ENCODE measurements at places on chromosomes 11 and 22.
A peak's percentile ranks its signal among the peaks of the same experiment; 100 is the strongest.

GRCh38 chr22:17114173-17114897 lies 6.8 kb downstream of the TMEM121B start:
- DNase-seq = no peak

DNA sequence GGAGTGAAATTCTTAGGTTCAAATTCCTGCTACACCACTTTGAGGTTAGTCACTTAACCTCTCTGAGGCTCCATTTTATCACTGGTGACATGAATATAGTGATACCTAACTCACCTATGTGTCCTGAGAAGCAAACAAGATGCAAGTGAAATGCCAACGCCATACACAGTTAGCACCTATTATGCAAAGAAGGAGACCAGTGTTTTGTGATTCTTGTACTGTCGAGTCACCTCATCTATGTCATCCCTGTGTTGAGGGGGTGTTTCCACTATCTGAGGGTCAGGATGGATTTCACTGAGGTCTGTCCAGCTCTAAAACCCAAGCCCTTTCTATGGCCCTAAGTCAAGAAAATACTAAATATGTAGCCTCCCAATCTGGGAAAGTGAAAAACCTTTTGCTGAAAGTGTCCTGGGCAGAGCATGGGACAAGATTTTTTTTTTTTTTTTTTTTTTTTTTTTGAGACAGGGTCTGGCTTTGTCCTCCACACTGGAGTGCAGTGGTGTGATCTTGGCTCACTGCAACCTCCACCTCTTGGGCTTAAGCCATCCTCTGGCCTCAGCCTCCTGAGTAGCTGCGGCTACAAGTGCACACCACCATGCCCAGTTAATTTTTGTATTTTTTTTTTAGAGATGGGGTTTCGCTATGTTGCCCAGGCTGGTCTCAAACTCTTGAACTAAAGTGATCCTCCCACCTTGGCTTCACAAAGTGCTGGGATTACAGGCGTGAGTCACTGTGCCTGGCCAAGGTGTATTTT lies 5.0 kb upstream of the MCM5 start:
- DNase-seq = no peak

- no peak for DNase-seq
Measured at GRCh38 chr22:49726701-49727101, 101.0 kb downstream of the BRD1 start.

- DNase-seq = no peak
Measured at GRCh38 chr11:114061048-114061680, 1.7 kb downstream of the ZBTB16 start.

- DNase-seq = no peak
Measured at GRCh38 chr11:6576471-6577373, 26.7 kb downstream of the RRP8 start.

GRCh38 chr11:118415062-118415738 lies 13.8 kb downstream of the ATP5MG start:
- no peak for DNase-seq

- no peak for DNase-seq
Measured at GRCh38 chr11:60880643-60881282, 13.4 kb downstream of the ZP1 start.

DNA sequence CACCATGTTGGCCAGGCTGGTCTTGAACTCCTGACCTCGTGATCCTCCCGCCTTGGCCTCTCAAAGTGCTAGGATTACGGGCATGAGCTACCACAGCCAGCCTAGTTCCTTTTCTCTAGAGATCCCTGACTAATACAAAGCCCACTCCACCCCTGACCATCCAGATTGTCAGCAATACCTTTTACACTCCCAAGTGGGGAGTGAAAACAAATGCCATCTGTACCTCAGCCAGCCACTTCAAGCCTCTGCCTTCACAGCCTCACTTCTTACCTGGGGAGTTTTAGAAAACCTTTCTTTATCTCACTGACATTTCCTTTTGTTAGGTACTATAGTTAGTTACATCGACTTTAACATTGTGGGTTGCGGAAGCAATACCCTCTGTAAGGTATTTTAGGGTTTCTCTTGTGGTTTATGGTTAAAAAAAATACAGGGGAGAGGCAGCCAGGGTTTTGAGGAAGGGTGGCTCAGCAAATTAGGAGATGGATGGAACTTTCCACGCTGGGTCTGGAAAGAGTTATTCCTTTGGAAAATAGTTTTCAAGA lies 8.9 kb downstream of the TOM1 start:
- DNase-seq = no peak

DNA sequence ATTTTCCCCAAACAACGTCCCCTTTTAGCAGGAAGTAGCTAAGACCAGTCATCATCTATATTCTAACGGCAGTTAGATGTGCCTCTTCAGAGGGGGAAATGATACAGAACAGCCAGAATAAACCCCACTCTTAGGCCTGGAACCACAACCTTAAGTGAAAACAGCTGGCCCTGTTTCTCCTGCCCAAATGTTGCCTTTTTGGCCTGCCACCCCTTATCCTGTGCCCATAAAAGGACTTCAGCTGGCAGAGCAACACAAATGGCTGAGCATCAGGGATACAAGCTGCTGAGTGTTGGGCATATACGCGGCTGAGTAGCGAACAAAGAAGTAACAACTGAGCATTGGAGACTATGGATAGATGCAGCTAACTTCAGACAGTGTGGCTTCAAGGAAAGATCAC lies 1491.4 kb downstream of the LRRC4C start:
- DNase-seq = no peak

GRCh38 chr11:117961896-117962295 lies 24.3 kb upstream of the IL10RA start:
- no peak for DNase-seq

DNA sequence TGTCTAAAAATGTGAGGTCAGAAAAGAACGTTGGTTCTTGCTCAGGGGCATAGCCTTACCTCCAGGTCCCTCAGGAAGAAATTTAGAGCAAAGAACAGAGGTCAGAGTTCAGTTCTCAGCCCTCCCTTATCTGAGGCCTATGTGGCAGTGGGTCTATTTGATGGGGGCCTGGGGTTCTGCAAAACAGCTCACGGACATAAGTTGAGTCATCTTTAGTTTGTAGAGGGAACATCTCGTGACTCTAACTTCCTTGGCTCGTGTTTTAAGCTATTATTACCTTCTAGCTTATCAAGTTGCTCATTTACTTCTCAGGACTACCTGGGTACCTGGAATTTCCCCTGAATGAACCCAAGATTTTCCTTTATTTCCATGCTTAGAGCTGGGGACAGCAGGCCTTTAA lies 91.3 kb upstream of the AMOTL1 start:
- DNase-seq = no peak

DNA sequence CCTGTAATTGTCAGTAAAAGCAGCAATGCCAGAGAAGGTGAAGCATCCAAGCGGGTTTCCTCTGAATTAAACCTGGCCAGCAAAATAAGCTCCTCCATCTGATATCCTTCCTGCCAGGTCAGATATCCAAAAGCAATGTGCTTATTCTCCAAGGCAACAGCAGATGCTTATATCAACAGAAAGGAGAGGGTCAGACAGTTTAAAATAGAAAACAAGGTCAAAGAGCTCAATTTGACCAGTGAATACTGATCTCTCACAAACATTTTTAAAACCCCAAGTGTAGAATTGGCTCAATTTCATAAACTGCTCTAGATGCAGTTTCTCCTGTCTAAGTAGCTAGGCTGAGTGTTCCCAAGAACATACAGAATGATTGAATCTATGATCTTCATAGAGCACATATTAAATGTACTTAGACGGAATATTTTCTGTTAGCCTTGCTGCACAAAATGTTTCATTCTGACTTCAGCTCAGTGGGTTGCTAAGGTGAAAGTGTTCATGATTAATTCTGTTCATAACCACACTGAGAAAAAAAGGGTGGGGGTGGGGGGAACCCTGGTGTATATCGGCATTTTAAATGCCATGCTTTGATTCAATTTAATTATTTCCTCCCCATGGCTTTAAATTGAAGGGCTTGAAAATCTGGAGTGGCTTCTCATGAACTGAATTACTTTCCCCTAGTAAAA lies 174.2 kb upstream of the ARHGAP20 start:
- no peak for DNase-seq

DNA sequence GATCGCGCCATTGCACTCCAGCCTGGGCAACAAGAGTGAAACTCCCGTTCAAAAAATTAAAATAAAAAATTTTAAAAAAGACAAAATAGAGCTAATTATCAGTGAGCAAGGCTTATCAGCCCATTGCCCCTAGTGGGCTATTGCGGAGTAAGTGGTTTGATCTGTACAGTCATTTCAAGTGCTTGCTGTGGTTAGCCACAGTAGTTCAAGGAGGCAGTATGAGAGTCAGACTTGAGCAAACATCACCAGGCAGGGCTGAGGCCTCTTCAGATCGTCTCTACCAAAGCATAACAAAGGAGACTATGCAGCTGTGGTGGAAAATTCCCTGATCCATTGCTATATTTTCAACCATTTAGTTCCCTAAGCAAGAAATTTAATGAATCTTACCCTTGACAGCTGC lies 4.3 kb upstream of the SBF2 start:
- DNase-seq = no peak

DNA sequence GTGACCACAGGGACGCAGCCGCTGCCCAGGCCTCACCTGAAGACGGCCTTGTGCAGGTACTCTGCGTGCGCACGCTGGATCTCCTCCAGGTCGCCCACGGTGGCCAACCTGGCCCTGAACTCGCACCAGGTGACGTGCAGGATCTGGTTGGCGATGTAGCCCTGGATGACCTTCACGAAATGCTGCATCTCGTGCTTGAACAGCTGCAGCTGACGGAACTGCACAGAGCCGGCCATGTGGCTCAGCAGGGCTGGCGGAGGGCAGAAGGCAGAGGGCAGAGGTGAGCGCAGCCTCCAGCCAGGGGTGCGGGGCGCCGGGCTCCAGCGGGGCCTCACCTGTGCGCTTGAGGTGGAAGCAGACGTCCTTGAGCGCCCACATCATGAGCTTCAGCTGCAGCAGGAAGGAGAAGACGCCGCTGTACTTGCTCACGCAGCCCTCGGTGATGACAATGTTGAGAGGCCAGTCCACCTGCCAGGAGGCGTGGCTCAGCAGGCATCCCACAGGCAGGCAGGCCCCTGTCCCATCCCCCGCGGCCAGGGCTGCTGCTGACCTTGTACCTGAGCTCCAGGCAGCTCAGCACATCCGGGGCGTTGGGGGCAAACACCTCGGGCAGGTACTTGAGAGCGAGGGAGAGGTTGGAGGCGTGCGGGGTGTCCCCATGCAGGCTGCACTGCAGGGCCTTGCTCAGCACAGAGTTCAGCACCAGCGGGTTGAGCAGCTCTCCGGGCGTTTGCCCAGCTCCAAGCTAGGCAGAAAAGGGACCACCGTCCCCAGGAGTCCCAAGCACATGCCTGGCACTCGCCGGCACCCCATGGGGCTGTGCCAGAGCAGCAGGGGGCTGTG lies 17.6 kb downstream of the SELENOO start:
- DNase-seq = no peak

DNA sequence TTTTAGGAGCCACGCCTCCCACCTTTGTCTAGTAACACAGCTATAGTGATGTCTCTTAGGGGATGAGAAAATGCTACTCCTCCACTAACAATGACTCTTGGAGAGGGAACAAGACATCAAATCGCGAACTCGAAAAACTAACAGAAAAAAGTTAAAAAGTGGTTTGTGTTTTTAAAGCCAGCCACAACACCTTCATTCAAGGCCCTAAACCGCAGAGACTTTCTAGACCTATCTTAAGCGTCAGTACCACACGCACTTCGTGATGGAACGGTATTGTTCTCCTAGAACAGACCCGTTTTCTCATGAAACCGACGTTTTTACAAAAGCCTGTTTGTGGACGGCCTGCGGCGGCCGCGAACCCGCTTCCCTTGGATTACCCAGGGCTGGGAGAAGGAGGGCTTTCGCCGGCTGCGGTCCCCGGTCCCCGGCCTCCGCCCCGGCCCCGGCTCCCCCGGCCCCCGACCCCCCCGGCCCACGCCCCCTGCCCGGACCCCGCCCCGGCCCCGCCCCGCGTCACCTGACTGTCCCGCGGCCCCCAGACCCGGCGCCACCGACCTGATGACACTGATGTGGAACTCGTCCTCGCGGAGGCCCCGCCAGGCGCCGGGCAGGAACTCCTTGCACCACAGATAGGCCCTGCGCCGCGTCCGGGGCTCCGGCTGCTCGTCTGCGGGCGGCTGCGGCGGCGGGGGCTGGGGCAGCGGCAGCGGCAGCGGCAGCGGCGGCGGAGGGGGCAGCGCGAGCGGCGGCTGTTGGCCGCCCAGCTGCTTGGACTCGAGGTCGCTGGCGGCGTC lies 718 bp downstream of the CHKA start:
- no peak for DNase-seq

DNA sequence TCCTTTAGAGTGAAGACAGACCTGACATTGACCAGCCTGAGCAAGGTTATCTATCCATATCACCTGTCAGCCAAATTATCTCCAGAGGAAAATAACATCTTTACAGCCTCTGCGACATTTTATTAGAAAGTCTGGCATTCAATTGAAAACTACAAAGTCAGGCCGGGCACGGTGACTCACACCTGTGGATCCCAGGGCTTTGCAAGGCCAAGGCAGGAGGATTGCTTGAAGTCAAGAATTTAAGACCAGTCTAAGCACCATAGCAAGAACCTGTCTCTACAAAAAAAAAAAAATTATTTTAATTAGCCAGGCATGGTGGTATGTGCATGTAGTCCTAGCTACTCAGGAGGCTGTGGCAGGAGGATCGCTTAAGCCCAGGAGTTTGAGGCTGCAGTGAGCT lies 141.6 kb downstream of the RCN1 start:
- no peak for DNase-seq

DNA sequence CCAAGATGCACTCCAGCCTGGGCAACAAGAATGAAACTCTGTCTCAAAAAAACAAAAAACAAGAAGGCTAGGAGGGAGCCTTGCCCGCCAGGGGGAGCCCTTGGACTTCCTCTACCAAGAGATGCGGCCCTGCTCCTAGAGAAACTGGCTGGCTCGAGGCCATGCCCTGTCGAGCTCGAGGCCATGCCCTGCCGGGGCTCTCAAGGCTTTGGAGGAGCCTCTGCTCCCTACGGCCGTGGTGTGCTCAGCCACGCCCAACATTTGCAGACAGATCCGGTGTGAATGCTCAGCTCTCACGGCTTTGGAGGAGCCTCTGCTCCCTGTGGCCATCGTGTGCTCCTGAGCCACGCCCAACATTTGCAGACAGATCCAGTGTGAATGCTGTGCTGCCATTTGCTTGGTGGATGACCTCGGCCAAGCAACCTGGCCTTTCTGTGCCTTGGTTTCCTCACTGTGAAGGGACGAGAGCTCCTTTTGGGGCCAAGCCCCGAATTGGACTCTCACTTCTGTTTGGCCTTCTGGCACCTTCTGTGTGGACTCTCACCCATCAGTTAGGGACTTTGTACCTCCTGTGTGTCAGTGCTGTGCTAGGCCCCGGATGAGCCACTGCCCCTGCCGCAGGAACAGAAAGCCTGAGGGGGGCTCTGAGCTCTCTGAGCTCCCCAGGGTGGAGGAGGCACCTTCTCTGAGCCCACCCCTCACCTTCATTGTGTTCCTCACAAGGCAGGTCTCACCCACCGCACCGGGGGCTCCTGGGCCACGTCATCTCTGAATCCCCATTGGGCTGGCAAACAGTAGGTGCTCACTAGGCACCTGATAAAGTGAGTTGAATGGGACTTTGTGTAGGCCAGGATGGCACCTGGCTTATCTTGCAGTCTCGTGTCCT lies 14.1 kb downstream of the C11orf24 start:
- DNase-seq = peak; percentile 92

GRCh38 chr22:30662040-30662439 lies 5.6 kb downstream of the DUSP18 start:
- DNase-seq = no peak

All from thymus (tissue), 14 donors.